ENCODE measurements at places on chromosomes 1 and 21.

GRCh38 chr1:225877580-225877979 lies 4.6 kb downstream of the TMEM63A start:
- no peak for DNase-seq

GRCh38 chr1:235642943-235643371 lies 6.6 kb downstream of the GNG4 start:
- DNase-seq = no peak

- DNase-seq = no peak
These were observed 83.0 kb upstream of the IVNS1ABP start for GRCh38 chr1:185400052-185400451.

DNA sequence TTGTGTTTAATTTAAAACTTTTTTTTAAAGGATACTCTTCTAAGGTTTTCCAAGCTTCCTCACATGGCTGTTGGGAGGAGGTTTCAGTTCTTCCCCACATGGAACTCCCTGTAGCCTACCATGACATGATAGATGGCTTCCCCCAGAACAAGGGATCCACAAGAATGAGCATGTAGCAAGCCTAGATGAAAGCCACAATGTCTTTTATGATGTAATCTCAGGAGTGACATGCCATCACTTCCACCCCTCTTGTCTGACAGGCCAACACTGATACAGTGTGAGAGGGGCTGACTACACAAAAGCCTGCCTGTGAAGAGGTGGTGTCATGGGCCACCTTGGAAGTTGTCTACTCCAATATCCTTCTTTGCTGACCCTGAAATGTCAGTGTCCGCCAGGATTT lies 32.0 kb downstream of the CD34 start:
- DNase-seq = no peak

DNA sequence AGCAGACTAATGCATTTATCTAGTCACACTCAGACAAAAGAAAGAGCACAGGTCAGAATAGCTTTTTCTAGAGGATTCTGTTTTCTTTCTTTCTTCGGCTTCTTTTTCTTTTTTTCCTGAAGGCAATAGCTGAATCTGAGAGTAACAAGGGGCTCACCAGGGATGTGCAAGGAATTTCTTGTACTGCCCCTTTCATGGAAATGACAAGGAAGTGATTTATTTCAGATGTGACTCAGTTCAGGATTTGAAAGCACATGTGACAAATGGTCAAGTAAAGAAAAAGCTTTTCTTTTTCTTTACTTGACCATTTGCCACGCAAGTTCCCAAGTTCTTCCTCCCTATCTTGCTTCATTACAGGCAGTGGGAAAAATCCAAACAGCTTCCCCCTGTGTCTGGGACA lies 202.0 kb downstream of the GABPA start:
- no peak for DNase-seq

GRCh38 chr21:30733026-30733425 lies 14.0 kb downstream of the KRTAP21-2 start:
- DNase-seq = no peak

All from NCI-H1436 (cell line).